Sigmoid colon (tissue), 7 donors: ENCODE measurements at places on chromosomes 7 and 10. TPM values are rescaled to one million over a fixed set of nuclear protein-coding genes. Genes with fewer than 3 reads are reported as not detected.

DNA sequence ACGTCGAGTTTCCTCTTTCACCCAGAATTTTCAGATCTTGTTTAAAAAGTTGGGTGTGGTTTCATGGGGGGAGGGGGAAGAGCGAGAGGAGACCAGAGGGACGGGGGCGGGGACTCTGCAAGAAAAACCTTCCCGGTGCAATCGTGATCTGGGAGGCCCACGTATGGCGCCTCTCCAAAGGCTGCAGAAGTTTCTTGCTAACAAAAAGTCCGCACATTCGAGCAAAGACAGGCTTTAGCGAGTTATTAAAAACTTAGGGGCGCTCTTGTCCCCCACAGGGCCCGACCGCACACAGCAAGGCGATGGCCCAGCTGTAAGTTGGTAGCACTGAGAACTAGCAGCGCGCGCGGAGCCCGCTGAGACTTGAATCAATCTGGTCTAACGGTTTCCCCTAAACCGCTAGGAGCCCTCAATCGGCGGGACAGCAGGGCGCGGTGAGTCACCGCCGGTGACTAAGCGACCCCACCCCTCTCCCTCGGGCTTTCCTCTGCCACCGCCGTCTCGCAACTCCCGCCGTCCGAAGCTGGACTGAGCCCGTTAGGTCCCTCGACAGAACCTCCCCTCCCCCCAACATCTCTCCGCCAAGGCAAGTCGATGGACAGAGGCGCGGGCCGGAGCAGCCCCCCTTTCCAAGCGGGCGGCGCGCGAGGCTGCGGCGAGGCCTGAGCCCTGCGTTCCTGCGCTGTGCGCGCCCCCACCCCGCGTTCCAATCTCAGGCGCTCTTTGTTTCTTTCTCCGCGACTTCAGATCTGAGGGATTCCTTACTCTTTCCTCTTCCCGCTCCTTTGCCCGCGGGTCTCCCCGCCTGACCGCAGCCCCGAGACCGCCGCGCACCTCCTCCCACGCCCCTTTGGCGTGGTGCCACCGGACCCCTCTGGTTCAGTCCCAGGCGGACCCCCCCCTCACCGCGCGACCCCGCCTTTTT is at the start of gene VIM:
Gene VIM (plus strand): TSS at position 151 of the 925 bp plus-strand sequence. CDS start 1,182 bp downstream, outside the sequence.
- H3K27me3 ChIP-seq: no peaks in the 10 kb centered on the region
- peaks cover 30% of the 10 kb centered on the region for H3K4me1 ChIP-seq
- H3K4me3 ChIP-seq: peak within 1 kb of the TSS; percentile 61
- DNase-seq: peak; percentile 98
- peak within 1 kb of the TSS; percentile 86 for H3K27ac ChIP-seq

DNA sequence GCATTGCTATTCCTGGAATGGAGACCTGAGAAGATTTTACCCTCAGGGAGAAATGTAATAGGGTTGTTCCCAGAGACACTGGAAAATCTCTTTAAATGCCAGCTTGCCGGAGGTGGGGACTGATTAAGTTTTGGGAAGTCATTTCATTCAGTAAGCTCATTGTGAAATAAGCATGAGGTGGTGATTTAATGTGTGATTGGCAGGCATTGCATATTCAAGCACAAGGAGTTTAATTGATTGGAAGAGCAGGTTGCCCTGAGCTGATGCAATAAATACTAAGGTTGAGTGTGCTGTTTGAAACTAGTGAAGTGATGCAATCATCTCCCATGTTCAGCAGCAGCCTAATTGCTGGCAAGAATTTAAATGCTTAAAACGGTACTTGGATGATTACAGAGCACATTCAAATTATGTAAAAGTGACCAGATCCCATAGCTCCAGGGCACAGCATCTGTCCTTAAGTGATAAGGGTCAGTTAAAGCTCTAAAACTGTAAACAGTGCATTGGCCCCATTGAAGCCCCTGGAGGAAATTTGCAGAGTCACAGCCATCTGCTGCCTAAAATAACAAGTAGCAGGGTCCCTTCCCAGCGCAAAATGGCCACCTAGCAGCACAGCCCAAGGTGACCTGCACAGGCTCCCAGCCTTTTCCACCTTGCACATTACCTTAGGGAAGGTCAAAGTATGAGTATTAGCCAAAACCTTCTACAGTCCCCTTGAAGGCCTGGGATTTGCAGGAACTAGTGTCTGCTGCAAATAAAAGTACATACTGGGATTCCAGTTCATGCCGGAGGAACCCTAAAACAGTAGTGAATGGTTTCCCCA is 92.1 kb downstream of the CCDC71L start:
- no peak overlapping the region for H3K4me3 ChIP-seq
- no peaks in the 10 kb centered on the region for H3K36me3 ChIP-seq
- no peak for DNase-seq
- peaks cover 9% of the 10 kb centered on the region for H3K4me1 ChIP-seq
- no peaks in the 10 kb centered on the region for H3K27me3 ChIP-seq
- H3K27ac ChIP-seq: no peak overlapping the region

PTN gene
- total RNA-seq: 31.0 TPM

UCN3 gene
- 3.9 TPM for total RNA-seq

DNA sequence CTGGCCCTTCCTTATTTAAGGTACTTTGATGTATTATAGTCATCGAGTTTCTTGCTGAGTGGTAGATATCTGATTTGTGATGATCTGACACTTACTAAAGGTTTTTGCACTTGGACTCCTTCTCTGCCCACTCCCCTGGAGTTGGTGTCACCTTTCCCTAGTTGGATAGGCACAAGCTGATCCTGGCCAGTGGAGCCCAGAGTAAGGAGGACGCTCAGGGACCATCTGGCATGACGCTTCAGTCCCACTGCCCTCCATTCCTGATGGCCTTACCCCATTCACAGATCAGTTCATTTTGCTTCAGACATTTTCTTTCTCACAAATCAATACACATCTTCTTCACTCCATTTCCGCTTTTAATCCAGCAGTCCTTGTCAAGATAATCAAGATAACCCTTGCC is 20.1 kb downstream of the ASB15 start:
- H3K27ac ChIP-seq: no peak overlapping the region
- peaks cover under 1% of the 10 kb centered on the region for H3K4me1 ChIP-seq
- no peak for DNase-seq
- H3K27me3 ChIP-seq: no peaks in the 10 kb centered on the region
- H3K4me3 ChIP-seq: no peak overlapping the region
